ENCODE measurements at places on chromosomes 2 and 18. TPM values are rescaled to one million over a fixed set of nuclear protein-coding genes. Genes with fewer than 3 reads are reported as not detected.

DNA sequence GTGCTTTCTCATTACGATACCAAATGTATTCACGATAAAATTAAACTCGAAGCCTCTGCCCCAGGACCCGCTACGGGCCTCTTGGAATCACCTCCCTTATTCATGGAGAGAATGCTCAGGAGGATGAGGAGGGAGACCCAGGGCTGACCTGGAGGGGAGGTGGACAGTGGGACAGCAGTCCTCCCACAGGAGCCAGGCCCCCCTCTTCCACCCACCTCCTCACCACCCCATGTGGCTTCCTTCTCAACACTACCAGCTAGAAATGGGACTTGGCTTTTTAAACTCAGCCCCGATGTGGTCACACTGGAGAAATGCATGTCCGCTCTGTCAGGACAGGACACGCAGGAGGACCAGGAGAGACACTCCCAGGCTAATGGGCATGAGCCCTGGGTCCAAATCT is 147.9 kb upstream of the ID2 start:
- no peak for DNase-seq

RAPGEF4 gene
- total RNA-seq, result 1.7 TPM

DNA sequence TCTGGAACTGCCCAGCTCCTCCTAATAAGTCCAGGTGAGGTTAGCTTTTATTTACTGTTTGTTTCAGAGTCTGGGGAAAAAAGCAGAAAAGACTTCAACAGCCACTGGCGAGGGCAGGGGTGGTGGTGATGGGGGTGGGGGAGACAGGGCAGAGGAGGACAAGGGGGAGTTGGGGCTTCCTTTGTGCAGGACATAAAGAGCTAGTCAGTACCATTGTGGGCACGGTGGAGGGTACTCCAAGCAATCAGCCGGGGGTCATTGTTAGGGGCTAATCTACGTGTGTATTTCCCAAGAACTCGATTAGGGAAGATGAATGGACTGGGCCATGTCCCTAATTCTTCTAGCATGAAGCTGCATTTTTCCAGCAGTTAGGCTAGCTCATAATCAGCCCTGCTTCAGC is 2.8 kb upstream of the RAX start:
- no peak for DNase-seq

UGT1A9 gene
- total RNA-seq, result 0.10 TPM

GRCh38 chr2:166042356-166042755 is 85.5 kb downstream of the SCN1A start:
- DNase-seq, result no peak

DNA sequence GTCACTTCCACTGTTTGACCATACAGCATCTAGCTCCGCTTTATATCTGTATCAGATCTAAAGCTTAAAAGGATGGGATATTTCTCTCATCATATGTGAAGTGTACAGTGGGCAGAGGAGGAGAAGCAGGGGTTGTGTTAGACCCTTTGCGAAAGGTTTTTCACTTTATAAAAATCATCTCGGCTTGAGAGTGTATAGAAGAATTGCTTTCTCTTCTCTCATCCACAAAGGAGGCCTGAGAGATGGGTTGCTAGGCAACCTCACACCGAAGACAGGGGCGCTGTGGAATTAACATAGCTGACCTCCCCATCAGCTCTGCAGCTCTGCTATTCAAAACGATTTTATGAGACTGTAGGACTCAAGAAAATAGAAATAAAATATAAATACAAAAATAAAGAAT is 70.2 kb upstream of the GALNT3 start:
- no peak for DNase-seq

GRCh38 chr2:54871457-54872107 is 148.1 kb downstream of the EML6 start:
- no peak for DNase-seq

TRPM8 gene
- total RNA-seq, result 7.6 TPM

All from H4 (cell line).